ENCODE measurements at places on chromosomes 6 and 20. TPM values are rescaled to one million over a fixed set of nuclear protein-coding genes. Genes with fewer than 3 reads are reported as not detected.

Gene FAM83B
- not detected for polyA plus RNA-seq

Gene MCM8
- 4.4 TPM for polyA plus RNA-seq

Gene LST1
- 30.5 TPM for polyA plus RNA-seq

Gene C6orf132
- polyA plus RNA-seq, result not detected

Gene ZNF391
- polyA plus RNA-seq, result 1.4 TPM

DNA sequence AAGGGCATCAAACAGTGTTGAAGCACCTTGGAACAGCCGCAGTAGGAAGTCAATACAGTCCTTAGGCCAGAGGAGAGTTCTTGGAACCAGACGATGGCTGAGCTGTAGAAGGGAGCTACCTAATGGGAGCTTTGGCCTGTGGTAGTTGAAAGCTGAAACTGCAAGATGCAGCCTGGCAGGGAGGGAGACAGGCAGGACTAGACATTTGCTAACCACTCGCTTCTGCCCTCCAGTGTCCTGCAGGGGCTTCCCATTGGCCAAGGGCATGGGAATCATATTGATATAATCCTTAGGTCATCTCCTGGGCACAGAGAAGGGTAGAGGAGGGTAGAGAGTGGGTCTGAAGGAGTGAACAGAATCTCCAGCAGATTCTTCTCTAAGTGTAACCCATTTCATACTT is 60.4 kb downstream of the TPD52L1 start:
- H3K4me1 ChIP-seq, result no peaks in the 10 kb centered on the region
- H3K27ac ChIP-seq, result no peak overlapping the region
- no peak overlapping the region for H3K4me3 ChIP-seq

DNA sequence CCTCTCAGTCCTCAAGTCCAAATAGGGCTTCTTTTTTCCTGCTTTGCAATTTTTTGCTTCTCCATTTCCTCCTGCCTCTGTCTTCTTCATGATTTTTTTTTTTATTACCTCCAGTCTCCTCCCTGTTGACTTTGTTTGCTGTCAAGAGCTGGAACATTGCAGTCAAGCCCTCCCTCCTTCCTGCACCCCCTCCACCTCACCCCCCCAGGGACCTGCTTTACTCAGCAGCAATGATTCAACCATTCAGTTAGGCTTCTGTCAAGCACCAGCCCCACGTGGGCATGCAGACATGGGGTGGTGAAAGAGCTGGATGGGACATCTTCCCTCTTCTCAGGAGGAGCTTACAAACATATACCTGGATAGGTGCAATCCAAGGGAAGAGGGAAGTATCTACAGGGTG is 142.4 kb downstream of the LRFN2 start:
- no peak overlapping the region for H3K4me3 ChIP-seq
- no peak overlapping the region for H3K27ac ChIP-seq
- H3K36me3 ChIP-seq, result no peaks in the 10 kb centered on the region
- no peaks in the 10 kb centered on the region for H3K4me1 ChIP-seq

- H3K27ac ChIP-seq, result no peak overlapping the region
- H3K4me1 ChIP-seq, result no peaks in the 10 kb centered on the region
- DNase-seq, result no peak
- H3K27me3 ChIP-seq, result no peaks in the 10 kb centered on the region
- H3K4me3 ChIP-seq, result no peak overlapping the region
- no peaks in the 10 kb centered on the region for H3K36me3 ChIP-seq
These were observed 648.5 kb downstream of the TFAP2A start for GRCh38 chr6:9766240-9766915.

DNA sequence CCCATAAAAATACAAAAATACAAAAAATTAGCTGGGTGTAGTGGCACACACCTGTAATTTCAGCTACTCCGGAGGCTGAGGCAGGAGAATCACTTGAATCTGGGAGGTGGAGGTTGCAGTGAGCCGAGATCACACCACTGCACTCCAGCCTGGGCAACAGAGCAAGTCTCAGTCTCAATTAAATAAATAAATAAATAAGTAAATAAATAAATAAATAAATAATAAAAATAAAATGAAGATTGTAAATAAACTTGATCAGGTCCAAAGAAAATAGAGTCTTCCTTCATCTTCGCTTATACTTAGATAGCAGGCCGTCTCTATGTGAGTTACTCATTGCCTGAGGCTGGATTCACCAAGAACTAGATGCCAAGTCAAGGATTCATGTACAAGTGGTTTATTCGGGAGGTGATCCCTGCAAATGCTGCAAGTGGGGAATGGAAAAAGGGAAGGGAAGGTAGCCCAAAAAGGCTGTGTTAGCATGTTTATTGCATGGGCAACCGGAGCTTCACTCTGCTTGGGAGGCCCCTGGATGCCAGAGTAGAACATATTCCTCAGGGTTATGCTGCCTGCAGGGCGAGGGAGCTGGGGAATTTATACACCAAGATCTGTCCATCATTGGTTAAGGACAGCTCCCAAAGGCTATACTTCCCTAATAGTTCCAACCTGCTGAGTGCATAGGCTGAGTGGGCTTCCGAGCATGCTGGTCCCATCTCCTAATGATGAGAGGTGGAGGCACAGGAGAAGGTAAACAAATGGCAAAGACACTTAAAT is 16.3 kb downstream of the PRND start:
- no peaks in the 10 kb centered on the region for H3K36me3 ChIP-seq
- no peak overlapping the region for H3K4me3 ChIP-seq
- no peaks in the 10 kb centered on the region for H3K4me1 ChIP-seq
- no peaks in the 10 kb centered on the region for H3K27me3 ChIP-seq
- no peak overlapping the region for H3K27ac ChIP-seq
- no peak for DNase-seq

GRCh38 chr6:41464019-41464418 is 82.2 kb upstream of the FOXP4 start:
- H3K27ac ChIP-seq, result no peak overlapping the region
- no peaks in the 10 kb centered on the region for H3K27me3 ChIP-seq
- H3K4me1 ChIP-seq, result peaks cover 10% of the 10 kb centered on the region

- DNase-seq, result no peak
- H3K4me3 ChIP-seq, result no peak overlapping the region
- H3K4me1 ChIP-seq, result peaks cover 6% of the 10 kb centered on the region
- H3K27ac ChIP-seq, result no peak overlapping the region
These were observed 49.4 kb downstream of the DTD1 start for GRCh38 chr20:18637224-18637623.

DNA sequence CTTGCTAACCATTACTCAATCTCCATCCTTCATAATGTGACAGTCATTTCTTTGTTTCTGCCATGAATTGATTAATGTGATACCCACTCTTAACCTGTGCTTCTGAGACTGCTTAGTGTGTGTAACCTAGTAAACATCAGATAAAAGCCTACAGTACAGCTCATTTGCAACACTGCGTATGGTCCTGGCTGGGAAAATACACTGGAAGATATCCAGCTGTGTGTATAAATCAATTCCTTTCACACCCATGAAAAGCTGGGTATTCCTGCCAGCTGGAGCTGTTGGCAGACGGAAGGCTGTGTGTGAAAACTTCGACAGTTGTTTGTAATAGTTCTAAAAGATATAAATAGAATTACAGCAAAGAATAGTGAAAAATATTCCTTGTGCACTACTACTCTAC is 509.2 kb downstream of the FRK start:
- no peak for DNase-seq
- no peaks in the 10 kb centered on the region for H3K36me3 ChIP-seq
- no peak overlapping the region for H3K4me3 ChIP-seq
- no peaks in the 10 kb centered on the region for H3K4me1 ChIP-seq
- H3K27ac ChIP-seq, result no peak overlapping the region

DNA sequence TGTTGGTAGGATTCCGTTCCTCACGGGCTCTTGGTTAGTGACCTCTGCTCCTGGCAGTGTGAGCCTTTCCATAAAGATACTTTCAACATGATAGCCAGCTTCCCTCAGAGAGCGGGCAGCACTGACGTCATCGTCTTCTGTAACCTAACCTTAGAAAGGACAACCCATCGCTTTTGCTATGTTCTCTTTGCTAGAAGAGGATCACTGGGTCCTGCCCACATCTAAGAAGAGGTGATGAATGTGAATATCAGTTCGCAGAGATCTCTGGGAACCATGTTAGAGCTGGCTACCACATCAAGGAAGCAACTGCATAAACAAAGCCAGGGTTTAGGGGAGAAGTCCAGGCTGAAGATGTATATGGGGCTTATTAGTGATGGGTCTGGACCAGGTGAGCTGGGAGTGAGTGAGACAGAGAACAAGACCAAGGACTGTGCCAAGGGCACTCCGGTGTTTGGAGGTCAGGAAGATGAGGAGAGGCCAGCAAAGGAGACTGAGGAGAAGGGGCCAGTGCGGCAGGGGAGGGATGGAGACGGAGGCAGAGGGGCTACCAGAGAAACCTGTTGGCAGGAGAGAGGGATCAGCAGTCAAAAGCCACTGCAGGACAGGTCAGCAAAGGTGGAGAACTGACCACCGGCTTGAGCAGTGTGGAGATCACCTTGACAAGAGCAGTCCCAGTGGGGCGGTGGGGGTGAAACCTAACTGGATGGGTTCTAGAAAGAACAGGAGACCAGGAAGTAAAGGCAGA is 39.7 kb downstream of the PIM1 start:
- no peaks in the 10 kb centered on the region for H3K36me3 ChIP-seq
- H3K4me3 ChIP-seq, result no peak overlapping the region
- no peak overlapping the region for H3K27ac ChIP-seq
- no peak for DNase-seq
- H3K27me3 ChIP-seq, result no peaks in the 10 kb centered on the region
- H3K4me1 ChIP-seq, result peaks cover 4% of the 10 kb centered on the region

GRCh38 chr20:8735674-8736073 is 333.2 kb upstream of the PLCB4 start:
- DNase-seq, result no peak
- H3K27ac ChIP-seq, result no peak overlapping the region
- H3K36me3 ChIP-seq, result no peaks in the 10 kb centered on the region
- no peaks in the 10 kb centered on the region for H3K27me3 ChIP-seq
- H3K4me1 ChIP-seq, result no peaks in the 10 kb centered on the region
- H3K4me3 ChIP-seq, result no peak overlapping the region

Measured in B cell (primary cell).